ENCODE measurements at places on chromosomes 3 and 15.

GRCh38 chr3:170330366-170330765, 27.1 kb upstream of the SKIL start:
- no peak for DNase-seq

DNA sequence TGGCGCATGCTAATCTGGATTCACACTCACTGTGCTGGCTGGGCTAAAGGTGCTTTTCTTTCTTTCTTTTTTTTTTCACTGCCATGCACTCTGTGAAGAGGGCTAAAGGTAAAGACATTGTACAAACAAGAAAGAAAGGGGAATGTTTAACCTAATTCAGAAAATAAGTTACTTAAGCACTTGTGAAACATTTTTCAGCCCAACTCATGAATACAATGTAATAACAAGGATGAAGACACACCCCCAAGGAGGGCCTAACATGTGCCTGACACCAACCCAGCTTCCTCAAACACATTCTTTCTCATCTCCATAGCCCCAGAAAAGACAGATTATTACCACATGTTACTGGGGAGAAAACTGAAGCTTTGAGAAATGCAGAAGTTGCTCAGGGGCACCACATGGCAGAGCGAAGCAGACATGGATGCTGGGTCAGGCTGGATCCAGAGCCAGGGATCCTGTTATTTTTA, 5.7 kb downstream of the STIMATE start:
- DNase-seq = no peak

- DNase-seq = no peak
Measured at GRCh38 chr3:196274585-196274984, 12.9 kb downstream of the PCYT1A start.

GRCh38 chr15:42349186-42349585, 10.1 kb upstream of the CAPN3 start:
- DNase-seq = no peak

DNA sequence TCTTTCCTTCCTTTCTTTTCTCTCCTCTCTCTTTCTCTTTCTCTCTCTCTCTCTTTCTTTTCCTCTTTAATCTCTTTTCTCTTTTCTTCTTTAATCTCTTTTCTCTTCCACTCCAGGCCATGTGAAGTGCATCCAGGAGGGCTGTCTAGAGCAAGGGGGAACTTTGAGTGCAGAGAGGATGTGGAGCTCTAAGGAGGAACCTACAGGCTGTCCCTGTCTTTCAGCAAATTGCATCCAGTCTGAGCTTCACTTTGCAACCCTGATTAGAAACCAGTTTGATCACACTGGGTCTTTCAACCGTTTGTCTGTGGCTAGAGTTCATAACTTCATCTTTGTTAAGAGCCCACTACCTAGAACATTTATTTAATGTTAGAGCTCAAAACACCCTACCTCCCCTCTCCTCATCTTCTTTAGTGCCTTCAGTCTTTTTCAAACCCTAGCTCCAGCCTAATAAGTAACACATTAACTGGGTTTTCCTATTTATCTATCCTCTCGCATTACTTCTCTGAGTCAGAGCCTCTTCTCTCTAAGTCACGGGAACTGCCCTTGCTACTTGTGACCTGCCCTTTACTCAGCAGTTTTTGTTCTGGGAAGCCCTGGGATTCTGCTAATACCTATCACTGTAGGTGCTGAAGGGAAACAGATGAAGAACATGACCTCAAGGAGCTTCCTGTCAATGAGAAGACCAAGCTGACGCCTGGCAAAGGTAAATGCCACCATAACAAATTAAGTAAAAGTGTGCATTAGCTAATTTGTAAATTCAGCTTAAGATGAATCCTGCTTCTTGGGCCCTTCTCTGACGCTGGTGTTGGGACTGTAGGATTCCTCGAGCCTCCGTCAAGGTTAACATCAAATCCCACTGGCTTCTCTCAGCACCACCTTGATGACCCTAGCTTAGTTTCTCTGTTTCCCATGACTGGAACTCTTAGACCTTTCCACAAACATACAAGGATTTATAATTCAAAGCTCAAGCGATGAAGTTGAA, at the start of gene GCNT3:
Gene GCNT3, plus strand, starts transcription at position 508 of the 985 bp plus-strand sequence. CDS start 6,456 bp downstream, outside the sequence.
- DNase-seq = no peak

DNA sequence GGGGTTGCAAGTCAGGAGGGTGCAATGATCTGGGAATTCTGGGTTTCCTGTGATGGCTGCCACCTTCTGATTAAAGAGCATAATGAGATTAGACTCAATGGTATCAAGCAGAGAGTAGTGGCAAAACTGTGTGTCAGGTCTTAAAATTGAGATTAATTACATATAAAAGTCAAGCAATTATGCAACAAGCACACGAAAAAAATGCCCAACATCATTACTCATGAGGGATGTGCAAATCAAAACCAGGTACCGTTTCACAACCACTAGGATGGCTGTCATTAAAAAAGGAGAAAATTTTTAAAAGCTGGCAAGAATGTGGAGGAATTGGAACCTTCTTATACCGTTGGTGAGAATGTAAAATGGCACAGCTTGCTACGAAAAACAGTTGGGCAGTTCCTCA, 205.0 kb downstream of the OSBPL10 start:
- DNase-seq = no peak

DNA sequence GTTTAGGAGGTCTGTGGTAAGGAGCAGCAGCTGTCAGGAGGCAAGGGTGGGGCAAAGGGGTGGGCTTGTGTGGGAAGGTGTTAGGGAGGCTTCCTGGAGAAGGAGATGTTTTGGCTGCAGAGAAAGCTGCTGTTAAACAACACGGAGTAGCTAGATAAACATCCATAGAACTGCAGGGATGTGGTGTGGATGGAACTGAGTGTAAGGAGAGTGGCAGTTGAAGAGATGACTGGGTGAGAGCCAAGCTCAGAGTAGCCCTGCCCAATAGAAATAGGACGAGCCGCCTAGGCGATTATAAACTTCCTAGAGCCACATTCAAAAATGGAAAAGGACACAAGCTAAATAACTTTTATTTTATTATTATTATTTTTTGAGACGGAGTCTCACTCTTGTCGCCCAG, 19.9 kb downstream of the RPLP1 start:
- DNase-seq = no peak

All from pulmonary artery endothelial cell (primary cell).